ENCODE measurements at places on chromosomes 6 and 20.

GRCh38 chr6:153065222-153065621, 62.7 kb upstream of the MTRF1L start:
- no peak for DNase-seq

GRCh38 chr6:76441875-76442274, 369.4 kb upstream of the IMPG1 start:
- DNase-seq: no peak

- DNase-seq: no peak
Observed at GRCh38 chr6:90003069-90003795, 109.0 kb downstream of the GJA10 start.

- DNase-seq: no peak
Observed at GRCh38 chr6:56647172-56647762, 4.6 kb upstream of the DST start.

- no peak for DNase-seq
Observed at GRCh38 chr6:150230164-150230561, 87.3 kb downstream of the PPP1R14C start.

GRCh38 chr20:48339190-48339985, 488.4 kb downstream of the PREX1 start:
- peak; percentile 31 for DNase-seq

DNA sequence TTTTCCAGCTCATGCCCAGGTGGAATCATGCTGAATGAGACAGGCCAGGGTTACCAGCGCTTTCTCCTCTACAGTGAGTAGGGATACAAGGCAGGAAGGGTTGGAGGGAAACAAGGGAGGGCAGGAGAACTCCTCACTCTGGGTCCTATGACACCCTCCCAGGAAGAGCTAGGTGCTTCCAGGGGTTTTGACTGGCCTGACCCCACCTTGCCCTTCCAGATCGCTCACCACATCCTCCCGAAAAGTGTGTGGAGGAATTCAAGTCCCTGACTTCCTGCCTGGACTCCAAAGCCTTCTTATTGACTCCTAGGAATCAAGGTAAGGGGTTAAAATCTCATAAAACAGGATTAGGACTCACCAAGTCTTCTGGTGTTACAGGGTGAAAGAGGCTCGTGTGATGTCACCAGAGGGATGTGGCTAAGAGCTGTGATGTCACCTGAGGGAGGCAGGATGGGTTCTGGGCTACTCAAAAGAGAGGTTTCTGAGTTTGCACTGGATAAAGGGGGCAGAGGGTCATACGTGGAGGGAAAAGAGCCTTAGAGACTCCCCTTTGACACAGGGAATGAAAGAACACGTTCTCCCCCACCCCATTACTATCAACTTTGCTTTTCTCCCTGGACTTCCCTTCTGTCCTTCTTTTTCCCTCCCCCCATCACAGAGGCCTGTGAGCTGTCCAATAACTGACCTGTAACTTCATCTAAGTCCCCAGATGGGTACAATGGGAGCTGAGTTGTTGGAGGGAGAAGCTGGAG, 1.9 kb downstream of the APOM start:
- no peak for DNase-seq

GRCh38 chr20:58040447-58041290, 187.8 kb downstream of the ANKRD60 start:
- DNase-seq: no peak

- DNase-seq: no peak
Observed at GRCh38 chr6:14177413-14178082, 60.0 kb downstream of the CD83 start.

DNA sequence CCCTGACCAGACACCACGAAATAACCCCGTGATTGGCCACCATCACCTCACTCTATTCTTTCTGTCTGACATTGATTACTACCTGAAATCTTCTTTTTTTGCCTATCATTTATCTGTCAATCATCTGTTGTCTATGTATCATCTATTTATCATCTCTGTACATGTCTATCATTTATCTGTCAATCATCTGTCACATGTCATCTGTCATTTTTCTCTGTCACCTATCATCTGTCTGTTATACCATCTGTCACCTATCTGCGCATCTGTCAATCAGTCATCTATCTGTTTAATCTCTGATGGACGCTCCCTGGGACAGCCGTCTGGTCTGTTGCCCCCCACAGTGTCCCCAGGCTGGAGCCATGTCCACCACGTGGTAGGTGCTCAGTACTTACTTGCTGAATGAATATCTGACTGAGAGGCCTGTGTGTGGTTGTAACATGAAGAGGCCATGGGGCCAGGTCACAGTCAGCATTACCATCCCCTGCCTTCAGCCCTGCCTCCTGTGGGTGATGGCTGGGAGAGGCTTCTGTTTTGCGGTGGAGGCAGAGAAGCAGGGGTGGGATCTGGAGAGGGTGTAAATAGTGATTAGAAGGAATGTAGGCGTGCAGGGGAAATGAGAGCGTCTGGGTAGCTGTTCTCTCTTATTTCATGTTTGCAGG, 302.7 kb downstream of the QKI start:
- DNase-seq: no peak

- no peak for DNase-seq
Observed at GRCh38 chr6:29009358-29009757, 4.2 kb upstream of the ZNF311 start.

DNA sequence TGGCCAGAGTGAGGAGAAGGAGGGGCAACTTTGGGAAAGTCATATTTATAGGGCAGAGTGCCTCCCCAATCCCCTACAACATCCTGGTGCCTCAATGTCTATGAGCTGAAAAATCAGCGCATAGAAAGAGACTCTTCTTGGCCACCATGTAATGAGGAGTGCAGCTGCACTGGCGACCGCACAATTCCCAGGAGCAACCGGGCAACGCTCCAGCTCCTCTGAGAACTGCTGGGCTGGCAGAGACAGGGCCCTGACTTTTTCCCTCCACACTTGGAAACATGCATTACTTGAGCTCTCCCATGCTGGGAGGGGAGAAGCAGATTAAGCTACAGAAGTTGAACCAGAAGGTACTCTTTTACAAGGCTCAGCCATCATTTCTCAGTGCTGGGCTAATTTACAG, 31.4 kb upstream of the MARCKS start:
- peak; percentile 63 for DNase-seq

DNA sequence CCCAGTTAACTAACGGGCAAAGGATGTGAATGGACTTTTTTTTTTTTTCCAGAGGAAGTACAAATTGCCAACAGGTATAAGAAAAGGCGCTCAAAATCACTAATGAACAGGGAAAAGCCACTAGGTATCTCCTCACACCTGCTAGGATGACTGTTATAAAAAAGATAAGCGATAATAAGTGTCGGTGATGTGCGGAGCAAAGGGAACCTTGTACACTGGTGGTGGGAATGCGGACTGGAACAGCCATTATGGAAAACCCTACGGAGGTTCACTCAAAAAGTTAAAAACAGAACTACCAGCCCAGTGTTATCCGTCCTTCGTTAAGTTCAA, 787 bp upstream of the RAB32 start:
- DNase-seq: no peak

GRCh38 chr6:109006818-109007217, 87.8 kb downstream of the SESN1 start:
- no peak for DNase-seq

DNA sequence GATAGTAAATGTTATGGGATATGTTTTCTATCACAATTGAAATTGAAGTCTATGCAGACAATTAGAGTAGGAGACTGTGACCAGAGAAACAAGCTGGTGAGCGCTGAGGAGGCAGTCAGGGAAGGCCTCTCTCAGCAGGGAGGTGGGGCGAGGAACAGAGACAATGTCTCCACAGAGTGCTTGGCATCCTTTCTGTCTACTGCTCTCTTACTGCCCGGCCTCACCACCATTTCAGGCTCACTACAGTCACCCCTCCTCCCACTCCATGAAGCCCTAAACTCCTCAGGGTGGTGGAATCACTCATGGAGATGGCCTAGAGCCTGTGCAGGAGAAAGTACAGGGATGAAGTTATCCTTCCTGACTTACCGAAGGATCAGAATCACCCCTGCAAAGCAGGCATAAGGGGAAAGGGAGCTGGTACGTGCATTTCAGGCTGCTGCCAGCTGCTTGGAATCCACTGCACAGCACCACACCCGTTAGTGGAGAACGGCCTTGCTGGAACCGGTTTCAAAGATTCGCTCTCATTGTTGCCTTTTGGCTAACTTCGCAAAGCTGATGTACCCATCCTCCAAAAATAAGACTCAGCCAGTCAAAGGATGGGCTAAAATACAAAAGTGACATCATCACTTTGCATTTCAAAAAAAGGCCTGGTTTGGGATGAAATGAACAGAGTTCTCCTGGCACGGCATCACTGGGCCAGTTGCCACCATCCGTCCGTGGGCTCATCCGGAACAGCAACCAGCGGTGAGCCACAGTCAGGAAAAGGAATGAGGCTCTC, 67.3 kb downstream of the SLC22A23 start:
- peak; percentile 94 for DNase-seq

GRCh38 chr6:160005861-160006540, 37.1 kb downstream of the IGF2R start:
- no peak for DNase-seq

DNA sequence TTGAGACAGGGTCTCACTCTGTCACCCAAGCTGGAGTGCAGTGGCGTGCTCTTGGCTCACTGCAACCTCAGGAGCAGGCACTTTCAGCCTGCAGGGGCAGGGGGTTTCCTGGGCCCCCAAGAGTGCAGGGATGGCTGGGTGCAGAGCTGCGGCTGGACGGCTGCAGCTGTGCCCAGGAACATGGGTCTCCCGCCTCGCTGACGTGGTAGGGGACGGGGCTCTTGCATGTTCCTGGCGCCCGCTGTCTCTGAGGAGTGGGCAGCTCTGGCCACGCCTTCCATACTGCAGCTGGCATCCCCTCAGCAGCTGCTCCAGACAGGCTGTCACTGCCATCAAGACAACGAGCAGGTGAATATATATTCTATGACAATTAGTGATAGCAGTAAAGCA, 2.2 kb upstream of the DEK start:
- no peak for DNase-seq

- no peak for DNase-seq
Observed at GRCh38 chr6:84066536-84066935, 33.0 kb downstream of the MRAP2 start.

- no peak for DNase-seq
Observed at GRCh38 chr20:38386004-38386403, 39.7 kb downstream of the LBP start.

GRCh38 chr6:129748212-129748900, 38.4 kb upstream of the ARHGAP18 start:
- no peak for DNase-seq

DNA sequence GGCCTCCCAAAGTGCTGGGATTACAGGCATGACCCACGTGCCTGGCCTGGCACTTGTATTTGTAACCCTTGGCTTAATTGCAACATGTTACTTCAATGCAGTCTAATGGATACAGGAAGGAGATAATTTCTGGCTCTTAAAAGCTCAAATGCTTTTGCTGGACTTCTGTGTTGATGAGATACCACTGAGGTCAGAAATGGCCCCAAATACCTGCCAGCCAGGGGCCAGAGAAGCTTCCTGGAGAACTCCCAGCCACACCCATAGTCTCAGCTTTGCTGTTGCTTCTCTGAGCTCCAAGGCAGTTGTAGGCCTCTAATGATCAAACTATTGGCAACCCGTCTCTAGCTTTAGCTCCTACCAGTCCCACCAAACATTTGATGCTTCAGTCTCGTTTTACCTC, 14.2 kb upstream of the ZNFX1 start:
- no peak for DNase-seq
